Stimulated activated CD4-positive, alpha-beta T cell treated with anti-CD3 and anti-CD28 coated beads, Interleukin-4, amount 100 ng/mL, for 24 hours (primary cell): ENCODE measurements at places on chromosomes 3 and 15.

DNA sequence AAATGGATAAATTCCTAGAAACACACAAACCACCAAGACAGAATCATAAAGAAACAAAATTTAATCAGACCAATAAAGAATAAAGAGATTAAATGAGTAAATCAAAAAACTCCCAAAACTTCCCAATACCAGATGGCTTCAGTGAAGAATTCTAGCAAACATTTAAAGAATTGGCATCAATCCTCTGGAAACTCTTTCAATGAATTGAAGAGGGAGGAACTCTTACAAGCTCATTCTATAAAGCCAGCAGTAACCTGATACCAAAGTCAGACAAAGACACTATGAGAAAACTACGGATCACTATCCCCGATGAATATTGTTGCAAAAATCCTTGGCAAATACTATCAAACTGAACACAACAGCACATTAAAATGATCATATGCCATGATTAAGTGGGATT lies 81.9 kb upstream of the SLCO2A1 start:
- DNase-seq = no peak

DNA sequence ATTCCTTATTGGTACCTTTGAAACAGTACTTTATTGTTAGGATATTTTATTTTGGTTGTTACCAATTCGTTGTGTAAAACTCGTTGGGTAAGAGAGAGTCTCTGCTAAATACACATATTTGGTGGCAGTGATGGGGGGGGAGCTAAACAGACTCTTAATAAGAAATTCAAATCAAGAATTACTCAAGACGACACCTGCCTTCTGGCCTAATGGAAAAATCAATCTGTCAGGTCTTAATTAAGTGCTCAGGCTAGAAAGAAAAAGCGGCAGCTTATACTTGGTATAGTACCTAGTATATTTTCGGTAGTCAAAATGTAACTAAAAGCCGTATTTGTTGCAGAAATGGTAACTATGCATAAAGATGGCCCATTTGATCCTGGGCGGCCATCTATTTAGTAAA lies 18.2 kb downstream of the FOXP1 start:
- no peak for DNase-seq

DNA sequence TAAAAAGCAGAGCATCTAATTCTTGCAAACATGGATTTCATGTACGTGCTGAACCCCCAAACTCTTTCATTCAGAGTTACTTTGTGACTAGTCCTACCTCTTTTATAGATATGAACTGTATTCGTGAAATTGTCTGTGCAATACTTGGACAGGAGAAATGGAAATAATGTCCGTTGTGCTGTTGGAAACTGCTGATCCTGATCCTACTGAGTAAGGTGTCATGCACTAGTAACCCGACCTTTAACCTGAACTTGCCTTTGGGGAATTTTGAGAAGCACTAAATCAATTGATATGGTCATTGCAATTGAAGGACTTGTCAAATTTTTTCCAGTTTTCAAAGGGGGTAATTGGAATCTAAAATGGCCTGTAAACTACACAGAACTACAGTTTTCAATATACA lies 856.4 kb downstream of the ROBO1 start:
- DNase-seq = no peak

GRCh38 chr3:60025096-60026050 lies 975.5 kb upstream of the CFAP20DC start:
- no peak for DNase-seq

- peak; percentile 51 for DNase-seq
These were observed 31.5 kb upstream of the MLF1 start for GRCh38 chr3:158539414-158540014.

DNA sequence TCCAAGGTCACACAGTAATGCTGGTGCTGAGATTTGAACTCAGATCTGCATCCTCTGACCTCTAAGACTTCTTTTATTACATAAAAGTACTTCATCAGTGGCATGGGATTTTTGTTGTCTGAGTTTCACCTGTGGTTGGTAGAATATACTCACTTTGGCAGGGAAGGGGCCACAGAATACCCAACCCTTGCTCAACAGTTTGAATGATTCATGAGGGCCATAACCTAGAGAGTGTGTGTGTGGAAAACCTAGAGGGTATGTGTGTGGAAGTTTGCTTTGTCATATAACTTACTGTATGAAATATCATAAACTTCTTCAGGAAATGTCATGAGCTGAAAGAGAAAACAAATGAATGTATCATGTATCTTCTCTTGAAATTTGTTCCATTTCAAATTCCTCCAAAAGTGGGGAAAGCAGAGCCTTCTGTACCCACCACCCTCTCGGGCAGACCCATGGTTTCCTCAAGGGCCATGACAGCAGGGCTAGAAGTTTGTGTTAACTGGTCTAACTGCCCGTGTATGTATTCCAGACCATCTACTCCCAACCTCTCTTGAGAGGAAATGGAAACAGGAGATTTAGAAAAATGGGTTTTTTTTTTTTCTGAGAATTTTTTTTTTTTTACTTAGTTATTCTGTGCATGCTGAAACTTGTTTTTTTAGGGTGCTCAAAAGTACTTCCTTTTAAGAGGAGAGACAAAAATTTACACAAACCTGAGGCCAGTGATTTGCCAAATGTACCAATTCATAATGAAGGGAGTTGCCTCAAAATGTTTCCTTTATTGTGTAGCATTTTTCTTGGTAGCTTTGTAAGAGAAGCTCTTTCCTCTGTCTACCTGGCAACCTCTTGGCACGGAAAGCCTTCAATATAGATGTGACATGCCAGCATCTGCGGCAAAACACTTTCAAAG lies 127.0 kb downstream of the TPRG1 start:
- DNase-seq = peak; percentile 22

- no peak for DNase-seq
These were observed 10.9 kb downstream of the SLC35A5 start for GRCh38 chr3:112572701-112573100.

- DNase-seq = no peak
These were observed 359.6 kb upstream of the TPRG1 start for GRCh38 chr3:188812198-188812597.

- DNase-seq = no peak
These were observed 110.1 kb upstream of the LPP start for GRCh38 chr3:188043891-188044290.

DNA sequence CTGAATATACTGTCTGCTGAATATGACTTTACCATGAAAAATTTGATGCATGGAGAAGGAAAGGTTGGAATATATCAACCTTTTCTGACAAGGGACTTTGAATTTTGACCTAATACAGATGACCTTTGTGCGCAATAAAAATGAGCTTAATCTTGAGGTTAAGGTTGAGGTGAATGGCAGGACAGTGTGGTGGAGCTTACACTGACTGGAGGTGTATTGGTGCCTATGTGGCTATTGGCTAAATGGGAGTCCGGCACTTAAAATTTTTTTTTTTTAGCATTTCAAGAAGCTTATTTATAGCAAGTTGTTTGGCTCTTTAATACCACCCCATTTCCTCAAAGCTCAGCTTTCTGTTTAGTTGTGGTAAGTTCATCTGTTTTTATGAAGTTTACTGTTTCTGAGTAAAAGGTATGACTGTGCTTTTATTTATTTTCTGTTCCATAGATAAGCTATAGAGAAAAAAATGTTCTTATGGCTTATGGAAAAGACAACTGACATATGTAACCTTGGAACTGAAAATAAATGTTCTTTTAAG lies 15.2 kb downstream of the CDIN1 start:
- DNase-seq = no peak

GRCh38 chr15:77104155-77104554 lies 33.2 kb upstream of the TSPAN3 start:
- DNase-seq = no peak

DNA sequence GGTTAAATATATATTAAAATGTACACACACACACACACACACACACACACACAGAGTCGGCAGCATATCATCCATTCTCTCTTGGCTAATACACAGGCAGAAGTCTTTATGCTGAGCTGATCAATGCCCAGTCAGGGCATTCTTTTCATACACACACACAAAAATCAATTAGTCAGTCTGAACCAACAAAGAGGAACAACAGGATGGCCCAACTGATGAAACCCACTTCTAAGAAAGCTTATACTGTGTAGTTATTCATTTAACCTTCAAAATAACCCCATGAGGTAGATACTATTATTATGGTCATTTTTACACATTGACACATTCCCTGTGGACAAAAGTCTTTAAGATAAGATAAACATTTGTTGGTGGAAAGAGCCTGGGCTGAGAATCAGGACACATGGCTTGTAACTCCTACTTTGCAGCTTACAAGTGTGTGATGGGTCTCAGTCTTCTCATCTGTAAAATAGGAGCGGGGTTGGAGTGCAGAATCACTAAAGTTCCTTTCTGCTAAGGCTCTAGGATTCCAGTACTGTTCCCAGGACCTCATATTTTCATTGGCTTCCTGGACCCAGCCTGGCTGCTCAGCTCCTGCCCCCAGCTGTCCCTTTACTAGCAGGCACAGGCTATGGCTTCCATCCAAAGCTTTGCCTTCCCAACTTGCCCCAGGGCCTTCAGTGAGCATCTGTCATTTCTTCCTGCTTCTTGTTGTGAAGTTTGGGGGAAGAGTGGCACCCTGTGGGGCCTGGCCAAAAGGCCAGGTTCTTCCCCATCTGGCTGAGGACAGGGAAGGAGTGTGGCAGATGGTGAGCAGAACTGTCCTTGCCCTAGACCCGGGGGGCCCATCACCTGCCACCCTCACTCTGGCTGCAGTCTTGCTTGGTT lies 27.2 kb upstream of the GLCE start:
- no peak for DNase-seq

DNA sequence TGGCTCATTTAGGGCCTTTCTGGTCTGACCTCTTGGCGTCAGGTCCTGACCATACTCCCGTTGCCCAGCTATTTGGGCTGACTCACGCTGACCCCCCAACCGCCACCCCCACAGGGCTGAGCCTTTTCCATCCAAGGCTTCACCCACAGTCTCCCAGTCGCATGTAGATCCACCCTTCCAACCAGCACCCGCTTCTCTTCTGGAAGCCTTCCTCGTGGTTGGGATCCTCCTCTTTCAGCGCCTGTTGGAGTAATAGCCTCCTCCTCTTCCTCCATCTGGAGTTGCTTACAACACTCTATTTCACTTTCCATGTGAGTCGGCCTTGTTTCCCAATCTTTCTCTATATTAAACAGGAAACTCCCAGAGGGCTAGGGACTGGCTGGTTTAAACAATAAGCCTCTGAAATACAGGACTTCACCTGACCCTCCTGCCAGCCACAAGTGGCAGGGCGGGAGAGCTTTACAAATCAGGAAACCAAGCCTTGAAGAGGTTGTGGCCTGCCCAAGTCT lies 2.1 kb upstream of the ALAS1 start:
- no peak for DNase-seq

DNA sequence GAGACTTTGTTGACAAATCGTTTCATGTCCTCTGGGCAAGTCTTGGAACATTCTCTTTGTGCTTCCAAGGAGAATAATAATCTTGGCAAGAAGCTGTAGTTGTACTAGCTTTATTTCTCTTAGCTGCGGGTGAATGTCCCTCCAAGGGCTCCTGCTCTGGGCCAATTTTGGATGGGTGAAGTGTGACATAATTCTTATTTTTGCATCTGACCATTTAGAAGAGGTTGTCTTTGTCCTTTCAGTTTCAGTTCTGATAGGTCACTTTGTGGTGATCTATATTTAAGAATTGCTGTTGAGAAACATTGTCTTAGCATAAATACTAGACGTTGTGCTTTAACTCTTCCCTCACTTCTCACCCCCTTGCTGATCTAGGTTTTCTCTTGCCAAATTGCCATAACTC lies 164.8 kb upstream of the RORA start:
- DNase-seq = no peak

GRCh38 chr15:63481105-63481810 lies 23.1 kb upstream of the USP3 start:
- peak; percentile 59 for DNase-seq

DNA sequence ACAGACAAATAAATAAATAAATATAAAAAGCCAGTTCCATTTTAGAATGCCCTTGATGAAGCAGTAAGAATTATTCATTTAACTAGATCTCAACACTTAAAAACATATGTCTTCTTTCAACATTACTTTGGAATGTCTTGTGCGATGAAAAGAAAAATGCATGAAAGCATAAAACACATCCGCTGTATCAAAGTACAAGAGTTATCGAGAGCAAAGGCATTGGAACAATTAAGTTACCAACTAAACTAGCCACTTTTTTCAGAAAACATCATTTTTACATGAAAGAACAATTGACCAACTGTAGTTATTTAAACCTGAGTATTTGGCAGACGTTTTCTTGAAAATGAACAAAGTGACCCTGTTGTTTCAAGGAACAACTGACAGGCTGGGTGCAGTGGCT lies 27.5 kb upstream of the ACAN start:
- DNase-seq = no peak
